NCI-H446 (cell line): ENCODE measurements at places on chromosomes 4 and X.
A peak's percentile ranks its signal among the peaks of the same experiment; 100 is the strongest.

DNA sequence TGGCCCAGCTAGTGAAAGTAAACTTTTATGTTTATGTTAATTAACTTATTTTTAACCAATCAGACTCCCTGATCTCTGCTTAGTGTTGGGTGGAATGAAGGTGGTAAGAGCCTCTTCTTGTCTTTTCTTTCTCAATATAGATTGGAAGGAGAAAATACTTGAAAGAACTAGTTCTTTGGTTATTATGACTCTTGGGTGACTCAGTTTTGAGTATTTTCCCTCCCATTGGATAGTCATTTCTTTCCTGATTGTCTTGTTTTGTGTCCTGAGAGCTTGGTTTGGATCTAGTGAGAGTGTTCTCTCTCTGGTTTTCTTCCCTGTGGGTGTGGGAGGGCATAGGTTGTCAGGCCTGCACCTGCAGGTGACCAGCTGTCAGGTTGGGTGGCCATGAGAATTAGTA, 172.0 kb upstream of the GLRA2 start:
- DNase-seq, result no peak

GRCh38 chr4:156374069-156374468, 420.4 kb upstream of the CTSO start:
- DNase-seq, result no peak

DNA sequence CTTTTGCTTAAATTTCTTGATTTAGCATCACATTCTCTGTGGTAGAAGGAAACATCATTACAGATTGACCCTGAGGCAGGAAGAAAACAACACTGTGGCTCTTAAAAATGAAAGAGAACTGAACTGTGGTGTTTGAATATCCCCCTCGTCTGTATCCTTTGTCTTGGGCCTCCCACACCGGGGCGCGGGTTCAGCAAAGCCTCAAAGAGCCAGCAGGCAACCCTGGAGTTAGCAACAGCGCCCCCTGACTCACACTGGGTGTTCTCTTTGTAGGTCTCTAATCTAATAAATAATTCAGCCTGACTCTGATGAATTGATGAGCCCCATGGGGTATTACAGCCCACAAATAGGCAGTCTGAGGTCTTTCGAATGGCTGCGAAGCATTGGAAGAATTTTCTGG, 46.1 kb upstream of the CTSO start:
- no peak for DNase-seq

DNA sequence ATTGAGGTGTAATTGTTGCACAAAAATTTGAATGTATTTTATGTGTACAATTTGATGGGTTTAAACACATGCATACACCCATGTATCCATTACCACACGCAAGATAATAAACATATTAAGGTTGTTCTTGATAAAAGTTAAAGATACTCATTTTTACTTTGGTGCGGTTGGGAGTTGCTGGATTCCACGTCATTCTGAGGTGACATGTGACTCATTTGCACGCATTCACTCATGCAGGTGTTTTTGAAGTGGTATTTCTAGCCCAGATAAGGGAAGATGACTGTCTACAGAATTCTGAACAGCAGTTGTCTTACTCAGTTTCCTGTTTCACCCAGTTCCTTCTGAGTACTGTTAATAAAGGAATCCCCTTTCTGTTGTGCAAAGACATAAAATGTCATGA, 142.0 kb downstream of the RTL3 start:
- no peak for DNase-seq

DNA sequence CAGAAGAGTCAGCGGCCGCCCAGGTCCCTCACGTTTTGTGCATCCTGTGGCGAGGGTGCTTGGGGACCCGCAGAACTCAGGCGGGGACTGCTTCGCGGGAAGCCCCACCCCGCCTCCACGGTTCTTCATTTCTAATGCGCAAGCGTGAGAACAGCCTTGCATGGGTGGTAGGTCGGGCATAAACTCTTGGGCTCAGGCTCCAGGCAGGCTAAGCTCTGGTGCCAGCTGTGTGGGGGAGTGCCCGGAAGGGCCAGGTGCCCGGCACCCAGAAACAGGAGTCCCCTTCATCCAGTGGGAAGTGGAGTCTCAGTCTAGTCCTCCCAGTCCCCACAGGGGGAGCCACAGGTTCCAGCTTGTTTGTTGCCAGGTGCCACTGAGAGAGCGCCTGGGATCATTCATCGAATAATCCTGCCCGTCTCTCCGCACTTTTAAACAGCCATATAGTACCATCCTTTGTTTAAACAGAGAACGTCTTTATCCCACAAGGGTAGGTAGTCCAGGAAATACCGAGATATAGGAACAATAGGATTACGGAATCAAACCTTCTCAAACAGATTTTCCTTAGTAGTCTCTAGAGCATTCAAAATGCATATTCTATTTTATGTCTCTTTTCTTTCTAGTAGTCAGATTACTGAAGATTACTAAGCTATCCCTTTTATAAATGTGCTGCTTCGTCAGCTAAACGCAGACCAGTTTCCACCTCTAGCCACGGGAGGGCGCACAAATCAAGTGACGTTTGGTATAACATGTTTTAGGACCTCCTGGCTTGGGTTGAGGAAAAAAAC, 12.7 kb upstream of the RBBP7 start:
- DNase-seq, result peak; percentile 81

- DNase-seq, result no peak
Measured at GRCh38 chr4:69707807-69708206, 52.6 kb downstream of the SULT1B1 start.

GRCh38 chrX:130091980-130092522, 18.2 kb downstream of the ELF4 start:
- DNase-seq, result no peak

DNA sequence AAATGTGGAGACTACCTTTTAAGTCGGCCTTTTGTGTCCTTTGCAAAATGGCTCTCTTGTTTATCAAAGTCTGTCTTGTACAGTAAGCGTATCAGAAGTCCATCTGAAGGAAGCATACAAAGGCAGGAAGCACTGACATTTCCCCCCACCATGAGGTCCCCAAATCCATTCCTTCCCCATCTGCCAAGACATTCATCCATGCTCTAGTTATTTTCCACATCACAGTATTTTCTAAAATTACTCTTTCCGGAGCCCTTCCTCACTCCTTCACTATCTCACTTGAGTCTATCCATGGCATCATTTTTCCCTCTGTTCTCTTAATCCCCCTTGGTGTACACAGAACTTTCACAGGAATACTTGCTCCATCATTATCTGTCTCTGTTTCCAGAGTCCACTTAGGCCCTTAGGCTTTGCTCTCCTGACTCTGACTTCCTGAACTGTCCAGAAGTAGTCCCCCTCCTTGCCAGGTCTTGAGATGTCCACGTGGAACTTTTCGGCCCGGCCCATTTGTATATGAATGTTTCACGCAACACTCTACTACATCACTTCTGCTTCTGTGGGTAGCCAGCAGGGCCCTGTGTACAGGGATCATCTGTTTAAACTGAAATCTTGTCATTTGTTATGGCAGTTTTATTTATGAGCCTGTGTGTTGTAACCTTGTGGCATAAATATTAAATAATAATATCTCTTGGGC, 2.1 kb downstream of the SEL1L3 start:
- no peak for DNase-seq

GRCh38 chr4:89829470-89830138, 7.4 kb downstream of the SNCA start:
- DNase-seq, result no peak

- no peak for DNase-seq
Measured at GRCh38 chr4:120691106-120691505, 231.4 kb downstream of the PRDM5 start.

DNA sequence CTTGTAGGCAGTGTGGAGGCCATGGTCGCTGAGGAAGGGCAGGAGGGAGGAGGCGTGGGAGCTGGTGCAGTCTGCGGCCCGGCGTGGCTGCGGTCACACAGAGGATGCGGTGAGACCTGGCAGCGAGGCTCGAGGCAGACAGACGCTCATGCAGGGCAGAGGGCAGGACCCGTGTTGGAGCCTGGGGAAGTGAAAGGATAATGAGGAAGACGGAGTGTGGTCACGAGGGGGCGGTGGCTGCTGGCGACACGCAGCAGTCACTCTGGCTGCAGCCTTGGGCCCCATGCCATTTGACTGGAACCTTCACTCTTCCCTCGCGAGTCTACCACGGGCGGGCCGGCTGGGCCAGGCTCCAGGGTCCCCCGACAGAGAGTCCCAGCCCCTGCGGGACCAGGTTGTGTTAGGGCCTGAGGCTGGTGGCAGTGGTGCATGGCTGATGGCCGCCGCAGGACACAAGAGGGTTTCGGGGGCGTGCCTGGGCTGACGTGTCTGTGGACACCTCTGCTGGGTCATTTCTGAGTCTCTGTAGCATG, 68.8 kb upstream of the HGFAC start:
- DNase-seq, result no peak

DNA sequence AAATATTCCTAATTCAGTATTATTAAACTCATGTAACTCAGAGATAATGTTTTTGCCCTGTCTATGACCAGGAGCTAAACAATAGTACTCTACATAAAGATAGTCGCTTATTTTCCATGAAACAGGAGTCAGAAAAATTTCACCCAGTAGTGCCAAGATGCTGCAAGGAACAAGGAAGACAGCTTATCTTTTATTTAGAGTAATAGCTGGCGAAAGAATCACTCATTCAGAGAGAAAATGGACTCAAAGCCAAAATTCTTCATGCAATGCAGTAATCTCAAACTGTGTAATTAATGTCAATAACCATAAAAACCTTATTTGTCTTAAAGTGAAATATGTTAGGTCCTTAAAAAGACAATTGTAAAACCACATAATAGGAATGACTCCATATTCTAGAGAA, 477.8 kb downstream of the ANKRD50 start:
- DNase-seq, result no peak

- DNase-seq, result no peak
Measured at GRCh38 chrX:109872021-109872732, 130.7 kb upstream of the TMEM164 start.

GRCh38 chrX:35101901-35102300, 159.3 kb downstream of the FAM47B start:
- no peak for DNase-seq

GRCh38 chrX:43386875-43387274, 269.2 kb upstream of the MAOA start:
- DNase-seq, result no peak

- peak; percentile 66 for DNase-seq
Measured at GRCh38 chrX:103687696-103688201, 1.2 kb upstream of the MORF4L2 start.

- peak; percentile 34 for DNase-seq
Measured at GRCh38 chr4:14168919-14169318, 541.4 kb upstream of the BOD1L1 start.

GRCh38 chr4:154084864-154085263, 296.0 kb upstream of the SFRP2 start:
- no peak for DNase-seq

DNA sequence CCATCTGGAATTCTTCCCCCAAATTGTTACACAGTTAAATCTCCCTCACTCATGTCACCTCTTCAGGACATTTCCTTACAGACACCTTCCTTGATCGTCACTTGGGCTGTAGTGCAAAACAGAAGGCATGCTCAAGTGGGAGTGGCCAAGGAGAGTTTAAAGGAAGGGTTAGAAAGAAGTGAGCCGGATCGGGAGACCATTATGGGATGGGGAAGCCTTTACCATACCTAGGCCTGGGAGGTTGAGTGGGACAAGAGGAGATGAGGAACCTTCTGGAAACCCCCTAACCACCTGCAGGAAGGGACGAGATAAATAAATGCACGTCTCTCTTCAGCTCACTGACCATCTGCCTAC, 102.7 kb downstream of the UCHL1 start:
- DNase-seq, result no peak

- DNase-seq, result no peak
Measured at GRCh38 chr4:150495550-150495949, 86.4 kb upstream of the MAB21L2 start.

GRCh38 chr4:116923389-116923788, 162.0 kb downstream of the TRAM1L1 start:
- DNase-seq, result no peak

DNA sequence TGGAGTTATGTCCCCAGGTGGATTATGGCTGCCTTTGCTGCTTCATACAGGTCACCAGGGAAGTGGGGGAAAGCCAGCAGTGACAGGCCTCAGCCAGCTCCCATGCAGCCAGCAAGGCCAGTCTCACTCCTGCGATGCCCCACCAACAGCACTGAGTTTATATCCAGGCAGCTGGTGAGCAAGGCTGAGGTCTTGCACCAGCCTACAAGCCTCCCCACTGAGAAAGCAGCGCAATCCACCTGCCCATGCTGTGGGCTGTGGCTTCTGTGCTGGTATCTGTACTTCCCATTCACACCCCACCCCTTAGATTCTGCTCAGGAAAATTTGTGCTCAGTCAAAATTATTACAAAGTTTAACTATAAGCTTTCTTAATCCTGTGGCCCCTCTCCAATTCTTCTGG, 153.5 kb downstream of the HHIP start:
- no peak for DNase-seq

GRCh38 chr4:83489711-83490326, 4.9 kb upstream of the ABRAXAS1 start:
- no peak for DNase-seq

- no peak for DNase-seq
Measured at GRCh38 chr4:44017422-44017739, 431.2 kb downstream of the KCTD8 start.

- DNase-seq, result peak; percentile 90
Measured at GRCh38 chrX:13376857-13377549, 57.1 kb upstream of the ATXN3L start.

GRCh38 chrX:150269605-150270254, 93.4 kb upstream of the MAMLD1 start:
- DNase-seq, result no peak

- DNase-seq, result no peak
Measured at GRCh38 chr4:175280153-175280552, 362.0 kb downstream of the ADAM29 start.

GRCh38 chr4:80252427-80252826, 14.0 kb upstream of the FGF5 start:
- no peak for DNase-seq

DNA sequence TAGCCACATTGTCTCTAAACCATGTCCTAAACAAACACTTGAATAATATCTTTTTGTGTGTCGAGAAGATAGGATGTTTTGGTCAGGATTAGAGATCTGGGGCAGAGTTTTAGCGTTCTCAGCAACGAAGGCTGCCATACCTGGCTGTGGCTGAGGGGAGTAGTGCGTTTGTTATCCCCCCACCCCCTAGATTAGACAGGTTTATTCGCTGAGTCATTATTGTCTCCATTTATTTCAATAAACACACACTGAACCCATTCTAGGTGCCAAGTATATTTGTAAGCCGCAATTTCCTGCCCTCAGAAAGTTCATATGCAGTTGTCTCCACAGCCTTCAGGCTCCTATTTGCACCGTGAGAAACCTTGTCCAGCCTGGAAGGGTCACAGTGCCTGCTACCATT, 1684.8 kb upstream of the TENM3 start:
- DNase-seq, result no peak

DNA sequence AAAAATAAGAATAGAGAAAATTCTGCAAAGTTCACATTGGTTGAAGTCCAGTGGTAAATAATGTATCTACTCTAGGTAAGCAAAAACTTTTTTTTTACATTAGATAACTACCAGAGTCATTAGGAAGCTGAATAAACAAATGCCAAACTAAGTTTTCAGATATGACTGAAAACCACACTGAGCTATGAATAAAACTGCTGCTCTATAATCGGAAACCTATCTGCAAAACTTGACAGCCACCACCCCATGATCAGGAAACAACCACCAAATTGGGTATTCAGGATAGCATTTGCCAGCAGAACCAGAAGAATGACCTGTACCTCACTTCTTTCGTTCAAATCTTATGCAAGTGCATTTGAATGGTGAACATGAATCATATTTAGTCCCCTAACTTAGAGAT, 173.0 kb upstream of the TET2 start:
- no peak for DNase-seq
